DMS79 treated with DMSO at 0.1 percent for 48 hours (cell line): ENCODE measurements at places on chromosomes 5 and 9.

DNA sequence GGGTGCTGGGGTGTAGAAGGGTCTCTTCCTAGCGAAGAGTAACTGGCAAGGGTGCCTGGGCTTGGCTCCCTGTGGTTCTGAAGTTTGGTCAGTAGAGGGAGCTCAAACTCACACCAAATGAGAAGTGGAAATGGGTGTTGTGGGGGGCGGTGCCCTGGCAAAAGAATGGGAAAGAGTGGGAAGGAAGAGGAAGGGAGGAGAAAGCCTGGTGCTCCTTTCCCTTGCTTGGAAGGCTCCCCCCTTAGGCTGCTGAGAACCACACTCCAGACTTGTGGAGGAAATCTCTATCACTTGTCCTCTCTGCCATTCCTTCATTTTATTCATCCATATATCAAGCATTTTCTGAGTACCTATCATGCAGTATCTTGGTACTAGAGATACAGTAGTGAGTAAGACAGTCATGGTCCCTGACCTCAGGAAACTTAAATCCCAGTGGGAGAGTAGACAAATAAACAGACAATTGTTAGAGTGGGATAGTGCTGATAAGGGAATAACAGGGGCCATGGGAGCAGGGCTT, 13.0 kb downstream of the SLC4A9 start:
- peak; percentile 5 for DNase-seq

DNA sequence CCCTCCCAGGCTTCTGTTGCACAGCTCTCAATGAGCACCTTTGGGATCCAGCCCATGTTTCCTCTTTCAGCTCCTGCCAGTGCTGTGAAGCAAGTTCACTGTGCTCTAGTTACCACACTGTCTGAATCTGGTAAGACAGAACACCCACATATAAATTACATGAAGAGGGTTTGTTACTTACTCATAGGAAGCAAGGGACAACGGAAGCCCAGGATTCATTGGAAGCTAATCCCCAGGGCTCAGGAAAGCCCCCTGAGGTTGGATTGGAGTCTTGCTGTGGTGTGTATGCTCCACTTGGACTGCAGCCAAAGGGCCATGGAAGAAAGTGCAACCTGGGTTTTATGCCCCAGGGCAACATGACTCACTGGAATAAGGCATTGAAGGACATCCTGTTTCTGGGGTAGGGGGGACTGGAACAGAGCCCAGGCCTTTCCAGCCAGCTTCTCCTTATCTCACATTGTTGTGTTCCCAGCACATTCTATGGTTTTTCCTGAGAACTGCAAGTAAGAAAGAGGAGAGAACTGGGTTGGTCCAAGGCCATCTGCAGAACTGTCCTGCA, 15.6 kb upstream of the CLK4 start:
- no peak for DNase-seq

DNA sequence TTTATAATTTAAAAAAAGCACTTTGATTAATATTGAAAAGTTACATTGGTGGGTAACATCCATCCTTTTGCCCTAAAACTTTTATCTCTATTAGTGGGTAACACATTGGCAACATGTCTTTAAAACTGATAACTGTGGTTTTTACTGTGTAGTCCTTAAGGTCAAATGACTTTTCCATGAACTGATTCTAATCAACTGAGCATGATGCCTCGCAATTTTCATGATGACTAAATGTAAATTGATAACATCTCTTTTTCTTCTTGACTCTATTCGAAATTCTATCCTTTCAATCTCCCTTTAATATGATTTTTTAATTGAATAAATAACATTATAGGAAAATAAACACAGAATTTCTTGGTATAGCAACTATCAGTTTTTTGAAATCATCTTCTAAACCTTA, 6.3 kb upstream of the IL5 start:
- no peak for DNase-seq

- DNase-seq: no peak
Measured at GRCh38 chr5:137305971-137306602, 193.0 kb downstream of the SPOCK1 start.

- DNase-seq: no peak
Measured at GRCh38 chr9:108709997-108710396, 145.8 kb downstream of the ACTL7B start.

GRCh38 chr5:158843305-158843704, 256.4 kb downstream of the EBF1 start:
- no peak for DNase-seq

DNA sequence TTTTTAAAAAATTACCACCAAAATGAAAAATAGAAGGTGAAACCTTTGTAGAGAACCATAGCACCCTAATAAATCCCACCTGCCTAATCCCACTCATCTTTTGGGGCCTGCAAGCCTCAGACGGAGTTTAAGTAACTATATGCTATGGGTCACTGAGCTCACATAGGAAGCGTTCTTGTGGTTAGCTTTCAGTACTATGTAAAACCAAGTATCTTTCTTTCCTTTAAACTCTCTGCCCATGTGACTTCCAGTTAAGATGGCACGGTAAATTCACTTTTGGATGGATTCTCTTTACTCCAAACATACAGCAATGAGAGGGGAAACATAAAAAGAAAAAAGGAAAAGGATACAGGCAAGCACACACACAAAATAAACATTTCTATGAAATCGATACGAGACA, 50.9 kb downstream of the FANCC start:
- no peak for DNase-seq

DNA sequence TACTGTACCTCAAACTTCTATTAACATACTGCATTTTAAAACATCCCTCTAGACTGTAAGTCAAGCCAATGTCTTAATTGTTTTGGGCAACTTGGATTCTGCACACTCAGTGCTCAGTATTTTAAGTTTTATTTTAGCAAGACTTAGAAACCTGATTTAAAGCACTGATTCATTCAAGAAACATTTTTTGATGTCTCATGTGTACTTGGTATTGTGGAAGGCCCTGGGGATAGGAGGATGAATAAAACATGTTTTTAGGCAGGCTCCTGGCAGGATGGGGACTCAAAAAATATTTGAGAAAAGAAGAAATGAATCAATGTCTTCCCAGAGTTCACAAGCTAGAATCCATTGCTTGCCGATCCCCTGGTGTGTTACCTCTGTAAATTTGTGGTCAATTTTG, 334.0 kb upstream of the PUM3 start:
- no peak for DNase-seq

DNA sequence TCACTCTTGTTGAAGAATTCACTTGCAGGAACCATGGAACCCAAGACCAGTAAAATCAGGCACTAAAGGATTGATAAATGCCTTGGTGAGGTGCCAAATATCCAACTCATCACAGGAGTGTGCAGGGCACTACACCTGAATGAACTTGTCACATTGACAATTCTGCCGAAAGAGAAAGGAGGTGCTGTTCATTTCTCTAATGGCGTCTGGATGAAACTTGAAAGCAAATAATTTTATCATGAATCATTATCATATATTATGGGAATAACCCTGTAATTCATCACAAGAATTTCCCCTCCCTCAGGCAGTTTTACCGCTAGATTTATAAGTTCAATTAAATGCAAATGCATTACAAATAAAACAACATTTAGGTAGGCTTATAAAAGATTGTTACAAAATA, 360.0 kb downstream of the GLIS3 start:
- DNase-seq: no peak

DNA sequence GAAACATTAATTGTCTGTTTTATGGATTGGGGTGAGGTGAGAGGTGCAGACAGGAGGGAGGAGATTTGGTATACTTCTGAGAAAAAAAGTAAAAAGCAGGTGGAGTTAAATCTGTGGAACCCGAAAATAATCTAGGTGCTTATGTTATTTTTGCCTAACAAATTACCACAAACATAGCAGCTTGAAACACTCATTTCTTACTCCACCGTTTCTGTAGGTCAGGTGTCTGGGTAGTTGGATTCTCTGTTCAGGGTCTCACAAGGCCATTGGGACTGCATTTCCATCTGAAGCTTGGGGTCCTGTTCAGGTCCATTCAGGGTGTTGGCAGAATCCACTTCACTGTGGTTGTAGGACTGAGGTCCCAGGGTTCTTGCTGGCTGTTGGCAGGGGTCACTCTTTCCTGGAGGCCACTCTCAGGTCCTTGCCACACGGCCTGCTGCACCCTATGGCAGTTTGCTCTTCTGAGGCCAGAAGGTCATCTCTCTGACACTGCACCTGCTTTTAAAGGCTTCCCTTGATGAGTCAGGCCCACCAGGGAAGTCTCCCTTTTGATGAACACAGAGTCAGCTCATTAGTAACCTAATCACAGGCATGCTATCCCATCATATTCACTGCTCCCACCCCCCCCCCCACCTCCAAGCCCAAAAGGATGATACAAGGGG, 82.2 kb downstream of the TRIO start:
- DNase-seq: no peak

DNA sequence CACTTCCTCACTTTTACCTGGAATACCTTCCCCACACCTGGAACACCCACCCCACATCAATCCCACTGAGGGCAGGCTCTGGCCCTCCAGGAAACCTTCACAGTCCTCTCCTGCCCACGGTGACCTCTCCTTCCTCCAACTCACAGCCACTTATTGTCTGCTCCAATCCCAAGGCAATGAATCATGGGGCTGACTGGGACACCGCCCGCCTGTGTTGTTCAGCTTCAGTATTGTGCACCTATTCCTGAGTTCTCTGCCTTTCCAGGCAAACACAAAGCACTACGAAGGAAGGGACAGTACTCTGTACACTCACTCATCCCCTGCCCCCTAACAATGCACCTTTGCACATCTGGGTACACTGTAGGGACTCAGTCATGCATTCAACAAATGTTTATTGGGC, 7.3 kb downstream of the PCDH1 start:
- no peak for DNase-seq

DNA sequence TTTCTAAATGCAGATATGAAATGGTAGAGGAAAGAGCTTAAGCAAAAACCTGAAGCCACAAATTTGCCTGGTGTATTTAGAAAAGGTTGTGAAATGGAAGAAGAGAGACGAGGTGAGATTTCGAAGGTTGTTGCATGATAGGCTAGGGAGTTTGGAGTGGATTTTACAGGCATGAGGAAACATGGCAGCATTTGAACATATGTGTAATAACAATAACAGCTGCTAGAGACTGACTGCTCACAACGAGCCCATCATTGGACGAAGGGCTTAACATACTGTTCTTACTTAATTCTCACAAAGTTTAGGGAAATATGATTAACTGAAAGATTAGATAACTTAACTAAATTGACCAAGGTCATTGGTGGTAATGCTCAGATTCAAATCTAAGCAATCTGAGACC, 108.1 kb downstream of the JAKMIP2 start:
- DNase-seq: no peak

DNA sequence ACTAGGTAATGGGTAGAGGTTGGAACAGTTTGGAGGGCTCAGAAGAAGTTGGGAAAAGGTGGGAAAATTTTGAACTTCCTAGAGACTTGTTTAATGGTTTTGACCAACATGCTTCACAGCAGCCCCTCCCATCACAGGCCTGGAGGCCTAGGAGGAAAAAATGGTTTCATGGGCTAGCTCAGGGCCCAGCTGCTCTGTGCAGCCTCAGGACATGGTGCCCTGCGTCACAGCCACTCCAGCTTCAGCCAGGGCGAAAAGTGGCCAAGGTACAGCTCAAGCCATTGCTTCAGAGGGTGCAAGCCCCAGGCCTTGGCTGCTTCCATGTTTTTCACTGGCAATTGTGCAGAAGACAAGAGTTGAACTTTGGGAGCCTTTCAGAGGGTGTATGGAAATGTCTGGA, 453.7 kb downstream of the LRRC70 start:
- no peak for DNase-seq

DNA sequence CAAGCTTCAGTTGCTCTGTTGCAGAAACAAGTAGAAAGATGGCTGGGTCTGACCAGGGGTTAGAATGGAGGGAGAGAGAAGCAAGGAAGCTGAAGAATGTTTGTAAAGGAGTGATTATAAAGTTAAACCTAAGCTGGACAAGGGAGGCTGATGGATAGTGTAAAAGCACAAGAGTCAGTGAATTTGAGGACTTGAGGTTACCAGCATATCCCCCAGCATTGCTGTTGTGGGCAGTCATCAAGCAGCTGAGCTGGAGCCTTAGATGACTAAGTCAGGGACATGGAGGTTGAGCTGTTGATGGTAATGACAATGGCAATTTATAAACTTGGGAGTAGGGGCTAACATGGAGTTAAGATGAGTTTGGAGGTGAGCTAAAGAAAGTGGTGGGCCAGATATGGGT, 131.5 kb downstream of the ERCC6L2 start:
- no peak for DNase-seq

GRCh38 chr9:71121275-71122021, at the start of gene TRPM3:
TSS of gene TRPM3 (minus strand) at chr9:71121621. CDS start at chr9:71121354, 267 bp downstream.
- DNase-seq: no peak

GRCh38 chr5:151923866-151924476, 680 bp downstream of the GLRA1 start:
- DNase-seq: no peak

GRCh38 chr9:110050925-110051355, 157.0 kb downstream of the C9orf152 start:
- DNase-seq: no peak

GRCh38 chr5:134138416-134139376, 24.2 kb downstream of the TCF7 start:
- DNase-seq: no peak

DNA sequence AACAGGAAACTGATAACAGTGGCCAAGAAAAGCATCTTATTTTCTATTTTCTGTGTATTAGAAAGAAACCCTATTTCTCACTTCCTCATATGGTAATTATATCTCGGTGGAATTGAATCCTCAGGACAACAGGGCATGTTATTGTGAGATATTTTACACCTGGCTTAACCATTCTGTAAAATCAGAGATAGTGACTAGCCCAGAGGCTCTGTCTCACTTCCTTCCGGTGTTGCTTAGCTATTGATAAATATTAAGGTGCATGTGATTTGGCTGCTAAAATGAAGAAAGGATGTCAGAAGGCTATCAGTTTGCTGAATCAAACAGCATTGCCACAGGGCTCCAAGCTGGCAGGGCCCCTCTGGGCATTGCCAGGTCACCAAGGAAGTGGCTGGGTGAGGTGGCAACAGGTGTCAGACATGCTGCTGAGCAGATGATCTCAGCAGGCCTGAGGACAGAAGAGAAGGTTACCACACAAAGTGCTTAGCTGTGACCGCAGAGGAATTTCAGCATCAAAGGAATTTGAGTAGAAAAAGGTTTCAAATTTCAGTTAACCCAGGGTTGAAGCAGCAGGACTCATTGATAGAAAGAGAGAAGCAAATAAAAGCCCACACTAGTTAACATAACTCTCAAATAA, 330.7 kb downstream of the PDE4D start:
- no peak for DNase-seq

DNA sequence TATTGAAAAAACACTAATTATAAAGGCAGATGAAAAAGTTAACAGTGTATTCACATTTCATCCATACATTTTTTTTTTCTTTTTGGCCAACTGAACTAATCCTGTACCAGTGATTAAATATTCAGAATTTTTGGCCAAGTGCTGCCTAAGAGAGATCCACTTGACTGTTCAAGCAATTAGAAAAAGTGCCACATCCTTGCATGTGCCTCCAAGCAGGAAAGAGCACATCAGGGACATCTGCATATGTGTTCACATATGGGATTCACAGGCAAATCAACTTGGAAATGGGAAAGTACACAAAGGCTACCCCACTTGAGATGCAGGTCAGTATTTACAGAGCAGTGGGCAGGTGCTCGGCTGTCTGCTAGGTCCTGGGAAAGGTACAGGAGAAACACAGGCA, 163.3 kb upstream of the LHFPL2 start:
- peak; percentile 37 for DNase-seq

GRCh38 chr9:134891053-134891452, 10.4 kb downstream of the FCN2 start:
- DNase-seq: no peak
